Tongue (tissue), 3 donors: ENCODE measurements at places on chromosomes 12 and 14.

DNA sequence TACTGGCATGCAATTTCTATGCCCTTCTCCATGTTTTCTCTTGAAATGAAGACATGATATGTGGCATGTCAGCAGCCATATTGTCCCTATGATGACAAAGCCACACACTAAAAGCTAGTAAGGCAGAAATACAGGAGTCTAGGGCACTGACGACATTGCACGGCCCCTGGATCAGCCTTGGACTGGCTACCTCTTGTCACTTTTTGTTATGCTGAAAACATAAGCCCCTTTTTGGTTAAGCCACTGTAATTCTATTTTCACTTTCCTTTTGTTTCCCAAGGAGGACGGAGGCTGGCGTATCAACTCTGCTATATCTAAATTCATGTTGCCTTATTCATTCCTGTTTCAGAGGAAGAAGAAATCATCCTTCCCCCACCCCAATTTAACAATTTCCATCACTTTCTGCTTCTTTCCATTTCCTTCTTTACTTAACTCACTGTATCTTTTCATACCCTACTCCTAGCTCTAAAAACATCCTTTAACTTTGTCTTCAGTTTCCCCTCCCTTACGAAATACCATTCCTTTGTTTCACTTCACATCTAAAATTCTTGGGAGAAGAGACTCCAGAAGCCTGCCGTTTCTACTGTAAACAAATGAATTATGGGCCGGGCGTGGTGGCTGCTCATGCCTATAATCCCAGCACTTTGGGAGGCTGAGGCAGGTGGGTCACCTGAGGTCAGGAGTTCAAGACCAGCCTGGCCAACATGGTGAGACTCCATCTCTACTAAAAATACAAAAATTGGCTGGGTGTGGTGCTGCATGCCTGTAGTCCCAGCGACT is 364.1 kb downstream of the PCNX1 start:
- no peak for DNase-seq

GRCh38 chr12:70733385-70733784 is 96.2 kb upstream of the PTPRB start:
- DNase-seq = peak; percentile 90

- no peak for DNase-seq
Measured at GRCh38 chr14:58131386-58131785, 20.6 kb downstream of the ARMH4 start.

GRCh38 chr14:54664961-54665360 is 98.0 kb downstream of the SAMD4A start:
- no peak for DNase-seq

DNA sequence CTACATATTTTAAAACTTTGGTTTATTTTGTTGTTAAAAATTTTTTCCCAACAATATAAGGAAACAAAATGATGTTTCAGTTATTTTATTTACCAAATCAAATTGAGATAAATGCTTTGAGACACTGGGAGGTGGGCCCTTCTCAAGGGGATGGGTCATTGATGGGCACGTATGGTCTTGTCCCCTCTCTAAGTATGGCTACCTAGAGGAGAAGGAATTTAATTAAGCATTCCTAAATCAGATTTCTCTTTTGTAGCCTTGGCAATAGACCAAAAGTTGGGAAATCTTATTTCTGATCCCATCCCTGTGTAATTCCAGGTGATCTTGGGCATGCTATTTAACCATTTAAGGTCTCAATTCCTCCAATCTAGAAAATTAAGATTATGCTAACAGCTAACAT is 79.0 kb downstream of the SCN8A start:
- DNase-seq = no peak

GRCh38 chr12:662566-663292 is 516 bp downstream of the NINJ2 start:
- peak; percentile 64 for DNase-seq

GRCh38 chr14:26286913-26287205 is 311.0 kb downstream of the NOVA1 start:
- DNase-seq = no peak

DNA sequence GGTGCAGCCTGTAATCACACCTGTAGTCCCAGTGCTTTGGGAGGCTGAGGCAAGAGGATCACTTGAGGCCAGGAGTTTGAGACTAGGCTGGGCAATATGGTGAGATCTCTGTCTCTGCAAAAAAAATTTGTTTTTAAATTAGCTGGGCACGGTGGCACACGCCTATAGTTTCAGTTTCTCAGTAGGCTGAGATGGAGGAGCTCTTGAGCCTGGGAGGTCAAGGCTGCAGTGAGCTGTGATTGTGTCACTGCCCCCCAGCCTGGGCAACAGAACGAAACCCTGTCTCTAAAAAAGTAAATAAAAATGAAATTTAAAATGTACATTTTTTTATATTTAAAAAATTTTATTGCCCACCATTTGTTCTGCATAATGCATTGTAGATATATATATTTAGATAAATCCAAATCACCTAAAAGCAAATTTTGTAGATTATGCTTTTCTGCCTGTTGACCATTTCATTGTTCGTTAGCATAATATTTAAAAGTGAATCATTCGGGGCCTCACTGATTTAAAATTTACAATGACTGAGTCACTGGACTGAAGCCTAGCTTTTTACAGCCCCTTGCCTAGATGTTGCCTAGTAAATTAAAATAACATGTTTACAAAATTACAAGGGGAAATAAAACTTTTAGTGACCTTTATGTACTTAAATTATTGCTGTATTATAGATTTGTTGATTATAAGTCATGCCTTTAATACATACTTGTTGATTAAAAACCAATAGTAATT is 87.9 kb downstream of the USP15 start:
- DNase-seq = no peak

- peak; percentile 43 for DNase-seq
Measured at GRCh38 chr14:99899578-99900178, 106.5 kb downstream of the EML1 start.

DNA sequence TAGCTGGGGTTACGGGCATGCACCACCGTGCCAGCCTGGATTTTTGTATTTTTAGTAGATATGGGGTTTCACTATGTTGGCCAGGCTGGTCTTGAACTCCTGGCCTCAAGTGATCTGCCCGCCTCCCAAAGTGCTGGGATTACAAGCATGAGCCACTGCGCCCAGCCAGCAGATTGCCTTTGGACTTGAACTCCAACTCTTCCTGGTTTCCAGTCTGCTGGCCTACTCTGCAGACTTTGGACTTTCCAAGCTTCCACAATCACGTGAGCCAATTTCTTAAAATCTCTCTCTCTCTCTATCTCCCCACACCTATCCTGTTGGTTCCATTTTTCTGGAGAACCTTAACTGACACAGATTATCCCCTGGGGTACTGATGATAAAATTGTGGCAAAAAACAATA is 55.0 kb downstream of the EMP1 start:
- DNase-seq = no peak

- DNase-seq = peak; percentile 8
Measured at GRCh38 chr12:26918321-26919215, 19.2 kb downstream of the INTS13 start.

DNA sequence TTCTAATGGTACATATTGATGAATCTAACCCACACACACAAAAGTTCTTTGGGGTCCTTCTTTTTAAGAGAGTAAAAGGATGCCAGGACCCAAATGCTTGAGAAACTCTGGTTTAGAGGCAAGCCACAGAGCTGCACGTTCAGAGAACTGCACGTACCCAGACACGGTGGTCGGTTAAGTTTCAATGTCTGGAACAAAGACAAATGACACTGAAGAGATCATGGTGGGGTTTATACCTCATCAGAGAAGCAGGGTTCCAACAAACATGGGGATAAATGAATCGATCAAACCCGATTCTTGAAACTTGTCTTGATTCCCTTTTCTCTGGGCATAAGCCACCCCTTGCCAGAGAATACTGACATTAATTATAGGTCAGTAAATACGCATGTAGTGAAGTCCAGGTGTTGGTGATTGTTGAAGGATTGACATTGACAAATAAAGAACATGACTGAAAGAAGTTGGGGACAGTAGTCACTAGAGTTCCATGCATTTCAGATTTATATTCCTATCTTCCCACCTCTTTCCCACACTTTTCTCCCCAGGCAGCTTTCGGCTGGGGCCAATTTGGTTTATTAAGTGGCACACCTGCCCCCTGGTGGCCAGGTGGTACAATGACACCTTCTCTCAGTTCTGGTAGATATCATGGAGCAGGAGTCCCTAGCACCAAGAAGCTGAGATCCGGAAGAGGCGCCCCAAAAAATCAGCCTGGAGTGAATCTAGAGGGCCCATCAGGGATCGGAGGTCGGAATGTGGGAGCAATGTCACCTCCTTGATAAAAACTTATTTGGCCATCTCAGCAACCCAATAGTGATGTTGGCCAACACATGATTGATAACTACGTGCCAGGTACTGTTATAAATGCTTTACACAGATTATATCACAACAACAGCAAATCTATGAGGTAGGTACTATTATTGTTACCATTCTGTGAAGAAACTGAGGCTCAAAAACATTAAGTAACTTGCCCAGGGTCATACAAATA is 17.8 kb upstream of the HDAC7 start:
- peak; percentile 85 for DNase-seq

DNA sequence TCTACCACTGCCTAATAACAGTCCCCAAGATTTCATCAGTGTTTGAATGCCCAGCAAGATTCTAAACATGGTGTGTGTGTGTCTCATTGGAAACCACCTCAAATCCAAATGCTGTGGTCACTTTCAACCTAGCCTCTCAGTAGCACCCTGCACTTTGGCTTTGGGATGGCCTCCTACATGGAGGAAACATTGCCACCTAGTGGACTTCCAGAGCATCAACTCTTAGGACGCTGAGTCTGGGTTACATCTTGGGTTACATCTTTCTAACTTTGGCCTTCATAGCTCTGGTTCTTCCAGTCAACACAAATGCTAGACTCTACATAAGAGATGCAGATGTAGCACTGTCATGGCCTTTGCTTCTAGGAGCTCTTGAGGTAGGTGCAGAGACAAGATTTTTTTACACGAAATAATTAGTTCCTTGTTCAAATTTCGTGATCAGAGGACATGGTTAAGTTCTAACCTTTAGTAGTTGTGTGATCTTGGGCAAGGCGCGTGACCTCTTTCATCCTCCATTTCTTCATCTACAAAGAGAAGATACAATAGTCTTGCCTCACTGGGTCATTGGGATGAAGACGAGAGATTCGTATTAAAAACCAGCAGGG is 113.5 kb upstream of the VASH1 start:
- DNase-seq = peak; percentile 73

- peak; percentile 32 for DNase-seq
Measured at GRCh38 chr12:84913129-84913515, 523 bp upstream of the SLC6A15 start.

DNA sequence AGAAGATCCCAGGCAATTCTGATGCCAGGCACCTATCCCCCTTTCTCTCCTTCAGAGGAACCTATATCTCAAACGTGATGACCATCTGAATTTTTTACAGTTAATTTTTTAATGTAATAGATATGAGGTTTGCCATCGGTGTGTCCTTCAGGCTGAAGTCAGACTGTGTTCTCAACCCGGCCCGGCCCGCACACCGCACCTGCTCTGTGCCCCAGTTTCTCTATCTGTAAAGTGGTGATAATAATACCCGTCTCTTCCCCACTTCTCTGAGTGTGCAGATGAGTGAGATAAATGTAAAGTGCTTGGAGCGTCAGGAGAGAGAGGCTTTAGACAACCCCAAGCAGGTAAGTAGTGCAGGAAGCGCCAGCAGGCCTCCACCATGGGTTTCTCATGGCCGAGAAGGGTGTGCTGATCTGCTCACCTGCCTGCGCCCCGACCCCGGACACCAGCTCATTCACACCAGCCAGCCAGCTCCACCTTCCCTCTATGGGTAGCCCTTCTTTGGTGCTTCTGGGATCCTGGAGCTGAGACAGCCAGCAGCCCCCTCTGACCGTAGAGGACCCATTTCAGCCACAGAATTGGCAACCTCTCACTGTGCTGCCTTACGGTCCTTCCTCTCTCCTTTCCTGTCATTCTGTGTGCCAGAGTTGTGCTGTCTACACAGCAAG is 80.0 kb downstream of the ZFP36L1 start:
- DNase-seq = no peak

DNA sequence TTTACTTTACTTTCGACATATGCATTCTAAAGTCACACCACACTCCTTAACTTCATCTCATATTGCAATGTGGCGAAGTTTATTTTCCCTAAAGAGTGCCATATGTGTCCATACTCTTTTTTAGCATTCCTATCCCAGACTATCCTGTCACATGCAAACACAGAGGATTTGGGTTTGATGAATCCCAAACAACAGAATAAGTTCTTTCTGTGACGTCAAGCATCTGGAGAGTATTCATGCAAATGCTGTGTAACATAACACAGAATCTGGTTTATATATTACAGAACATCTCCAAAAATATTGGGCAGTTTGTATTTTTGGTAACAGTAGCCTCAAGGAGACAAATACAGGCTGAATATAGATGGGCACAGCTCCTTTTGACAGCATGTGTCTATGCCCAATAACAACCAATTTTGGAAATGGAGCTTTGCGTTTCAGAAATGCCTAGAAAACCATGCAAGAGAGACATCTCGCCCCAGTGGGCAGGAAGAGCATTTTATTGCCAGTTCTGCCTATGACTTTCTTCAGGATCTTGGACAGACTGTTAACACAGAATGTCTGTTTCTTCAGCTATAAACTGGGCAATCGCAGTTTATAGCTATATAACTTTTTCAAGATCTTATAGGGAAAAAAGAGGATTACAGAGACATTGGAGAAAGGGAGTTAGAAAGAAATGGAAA is 190.8 kb downstream of the ADAMTS20 start:
- peak; percentile 39 for DNase-seq

DNA sequence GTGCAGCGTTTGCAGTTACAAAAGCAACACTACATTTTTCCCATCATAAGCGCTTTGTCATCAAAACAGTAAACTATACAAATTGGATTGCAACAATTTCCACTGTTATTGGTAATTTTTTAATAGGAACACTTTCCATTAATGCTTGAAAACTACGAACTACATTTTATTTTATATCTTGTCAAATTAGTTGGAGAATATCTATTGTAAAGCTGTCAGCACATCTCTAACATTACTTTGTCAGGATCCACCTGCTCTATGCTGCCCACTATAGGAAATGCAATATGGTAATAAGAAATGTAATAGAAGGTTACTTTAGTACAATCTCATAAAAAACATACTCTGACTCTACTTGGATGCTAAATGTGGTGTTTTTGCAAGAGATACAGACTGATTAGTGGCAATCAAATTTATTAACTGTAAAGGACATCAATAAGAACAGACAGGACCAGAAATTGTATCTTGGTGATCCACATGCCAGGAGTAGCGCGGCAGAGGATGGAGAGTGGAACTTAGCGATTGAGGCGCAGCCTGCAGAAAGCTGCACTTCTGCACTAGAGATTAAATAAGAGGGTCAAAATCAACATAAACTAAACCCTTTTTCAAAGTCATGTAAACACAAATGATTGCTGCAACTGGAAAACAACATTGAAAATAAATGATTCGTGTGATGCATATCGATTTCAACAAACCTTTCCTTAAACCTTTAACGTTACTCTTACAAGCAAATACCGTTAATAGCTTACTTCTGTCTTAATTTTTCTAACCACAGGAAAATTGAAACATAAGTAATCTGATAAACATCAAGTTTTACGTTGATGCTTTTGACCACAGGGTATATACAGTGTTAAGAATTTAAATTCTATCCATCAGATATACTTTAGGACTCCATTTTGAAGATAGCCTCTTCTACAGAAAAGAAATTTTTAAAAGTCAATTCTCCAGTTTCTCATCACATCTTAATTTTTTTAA is 3.6 kb upstream of the ARID2 start:
- DNase-seq = peak; percentile 78
